ENCODE measurements at places on chromosomes 12 and 14. TPM values are rescaled to one million over a fixed set of nuclear protein-coding genes. Genes with fewer than 3 reads are reported as not detected.

The LRRK2 gene
- 6.2 TPM for total RNA-seq

The DHRS2 gene
- 6.1 TPM for total RNA-seq

GRCh38 chr12:12559719-12560296 lies 2.9 kb downstream of the DUSP16 start:
- no peak overlapping the region for H3K4me3 ChIP-seq
- H3K36me3 ChIP-seq: no peaks in the 10 kb centered on the region
- no peak for DNase-seq
- H3K27me3 ChIP-seq: no peaks in the 10 kb centered on the region
- H3K4me1 ChIP-seq: peaks cover 19% of the 10 kb centered on the region

DNA sequence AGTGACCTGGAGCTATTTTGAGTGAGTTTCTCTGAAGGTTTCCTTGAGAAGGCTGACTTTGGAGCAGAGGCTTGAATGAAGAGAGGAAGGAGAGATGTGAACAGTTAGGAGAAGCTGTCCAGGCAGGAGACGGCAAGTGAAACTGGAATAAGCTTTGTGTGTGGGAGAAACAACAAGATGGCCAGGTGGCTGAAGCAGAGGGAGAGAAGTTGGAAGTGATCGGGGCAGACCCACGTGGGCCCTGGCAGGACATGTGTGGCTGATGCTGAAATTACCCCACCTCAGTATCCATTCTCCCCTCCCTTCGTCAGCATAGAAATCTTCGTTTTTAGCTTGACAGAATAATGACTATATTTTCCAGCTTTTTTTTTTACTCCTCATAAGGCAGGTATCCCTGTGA lies 809.2 kb upstream of the TMEM132C start:
- H3K4me3 ChIP-seq: no peak overlapping the region
- no peak for DNase-seq
- H3K27me3 ChIP-seq: no peaks in the 10 kb centered on the region

- H3K27ac ChIP-seq: no peak overlapping the region
- no peak for DNase-seq
- H3K4me1 ChIP-seq: peaks cover 4% of the 10 kb centered on the region
- no peak overlapping the region for H3K4me3 ChIP-seq
- H3K36me3 ChIP-seq: no peaks in the 10 kb centered on the region
These were observed 17.8 kb upstream of the OXA1L start for GRCh38 chr14:22748631-22749068.

GRCh38 chr14:33257796-33258195 lies 319.1 kb downstream of the NPAS3 start:
- H3K27me3 ChIP-seq: no peaks in the 10 kb centered on the region
- no peak overlapping the region for H3K27ac ChIP-seq
- no peak overlapping the region for H3K4me3 ChIP-seq
- H3K4me1 ChIP-seq: no peaks in the 10 kb centered on the region
- no peak for DNase-seq

DNA sequence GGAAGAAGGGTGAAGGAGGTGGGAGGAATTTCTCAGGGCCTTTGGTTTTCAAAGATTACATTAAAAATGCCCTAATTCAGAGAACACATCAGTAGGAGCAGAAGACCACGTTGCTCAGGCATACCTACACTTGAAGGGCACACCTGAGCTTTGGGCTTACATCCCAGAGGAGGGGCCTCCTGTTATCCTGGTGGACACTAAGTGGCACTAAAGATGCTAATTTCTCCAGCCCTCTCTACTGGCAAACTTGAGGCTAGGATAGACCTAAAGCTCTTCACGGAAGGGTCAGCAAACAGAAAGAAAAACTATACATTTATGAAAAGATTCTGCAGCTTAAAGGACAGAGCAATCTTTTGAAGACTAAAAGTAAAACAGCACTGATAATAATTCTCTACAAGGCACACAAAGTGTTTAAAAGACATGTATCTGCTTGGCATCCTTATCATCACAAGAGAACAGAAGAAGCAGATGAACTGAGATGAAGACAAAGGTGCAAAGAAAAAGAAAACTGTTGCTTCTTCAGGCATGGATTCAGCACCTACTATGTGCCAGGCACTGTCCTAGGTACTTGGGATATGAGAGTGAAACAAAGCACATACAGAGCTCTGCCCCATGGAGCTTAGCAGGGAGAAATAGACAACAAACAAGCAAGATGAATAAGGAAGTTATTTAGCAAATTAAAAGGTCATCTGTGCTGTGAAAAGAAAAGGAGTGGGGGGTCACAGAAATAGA lies 137.5 kb downstream of the NUAK1 start:
- no peak overlapping the region for H3K27ac ChIP-seq
- no peak overlapping the region for H3K4me3 ChIP-seq
- DNase-seq: no peak
- no peaks in the 10 kb centered on the region for H3K4me1 ChIP-seq
- no peaks in the 10 kb centered on the region for H3K27me3 ChIP-seq
